G401 (cell line): ENCODE measurements at places on chromosomes 7 and 10.

DNA sequence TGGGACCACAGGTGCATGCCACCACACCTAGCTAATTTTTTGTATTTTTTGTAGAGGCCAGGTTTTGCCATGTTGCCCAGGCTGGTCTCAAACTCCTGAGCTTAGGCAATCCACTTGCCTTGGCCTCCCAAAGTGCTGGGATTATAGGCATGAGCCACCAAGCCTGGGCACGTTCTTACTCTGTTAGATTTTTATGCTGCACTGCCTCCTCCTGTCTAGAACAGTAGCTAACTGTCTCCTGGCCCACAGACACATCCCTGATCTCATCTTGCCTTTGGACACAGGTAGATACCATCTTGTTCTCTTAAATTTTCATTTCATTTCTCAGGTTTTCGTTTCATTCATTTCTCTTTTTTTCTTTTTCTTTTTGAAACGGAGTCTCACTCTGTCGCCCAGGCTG is 41.1 kb downstream of the BLVRA start:
- no peak for DNase-seq

- no peak for DNase-seq
Observed at GRCh38 chr7:143505838-143506237, 28.2 kb downstream of the TAS2R41 start.

GRCh38 chr7:155477476-155477875 is 19.5 kb downstream of the EN2 start:
- no peak for DNase-seq

GRCh38 chr7:30505174-30505697 is 607 bp upstream of the GGCT start:
- no peak for DNase-seq

GRCh38 chr10:22621726-22622125 is 92.7 kb downstream of the PIP4K2A start:
- no peak for DNase-seq

DNA sequence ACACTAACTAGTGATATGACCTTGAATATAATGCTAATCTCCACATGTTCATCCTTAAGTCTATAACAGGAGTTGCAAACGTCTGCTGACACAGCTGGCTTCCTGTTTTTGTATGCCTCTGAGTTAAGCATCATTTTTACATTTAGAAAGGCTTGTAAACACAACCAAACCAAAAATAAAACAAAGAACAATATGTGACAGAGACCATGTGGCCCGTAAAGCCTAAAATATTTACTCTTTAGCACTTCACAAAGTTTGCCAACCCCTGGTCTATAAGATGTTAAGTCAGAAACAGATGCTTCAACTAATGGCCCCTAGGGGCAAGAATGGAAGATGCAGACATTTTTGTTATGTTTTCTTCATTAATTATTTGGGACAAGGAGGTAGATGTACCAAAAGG is 109.3 kb downstream of the CPEB3 start:
- DNase-seq = no peak

DNA sequence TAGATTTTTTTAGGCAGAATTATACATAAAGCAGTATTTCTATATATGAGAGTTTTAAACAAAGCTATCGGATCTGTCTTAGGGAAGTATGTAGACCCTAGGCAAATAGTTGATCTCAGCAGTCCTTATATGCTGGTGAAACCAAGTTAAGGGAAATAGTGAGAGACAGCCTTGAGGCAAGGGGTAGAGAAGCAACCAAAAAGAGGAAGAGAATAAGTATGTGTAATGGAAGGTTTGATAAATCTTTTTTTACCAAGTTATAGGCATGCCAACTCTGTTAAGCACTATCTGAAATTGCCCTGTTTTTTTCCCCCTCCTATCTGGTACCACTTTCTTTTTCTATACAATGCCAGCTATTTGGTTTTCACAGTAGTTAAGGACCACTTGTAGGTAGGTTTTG is 19.9 kb downstream of the SPAG6 start:
- no peak for DNase-seq

- DNase-seq = no peak
Observed at GRCh38 chr10:110843031-110843430, 28.7 kb upstream of the PDCD4 start.

DNA sequence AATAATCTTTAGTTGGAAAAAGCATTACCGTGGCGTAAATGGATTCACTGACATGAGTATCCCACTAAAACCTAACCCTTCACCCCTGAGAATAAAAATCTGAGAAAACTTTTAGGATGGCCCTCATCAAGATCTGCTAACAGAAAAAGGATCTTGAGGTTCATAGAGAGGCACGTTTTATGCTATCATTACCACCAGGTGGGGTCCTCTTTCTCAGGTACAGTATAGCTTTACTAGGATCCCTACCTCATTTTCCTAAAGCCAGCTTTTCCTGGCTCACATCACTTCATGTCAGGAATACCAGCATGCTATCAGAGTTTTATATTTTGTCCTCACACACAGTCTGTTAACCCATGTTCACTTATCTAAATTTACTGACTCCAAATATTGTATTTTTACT is 173.7 kb downstream of the POM121L12 start:
- no peak for DNase-seq

DNA sequence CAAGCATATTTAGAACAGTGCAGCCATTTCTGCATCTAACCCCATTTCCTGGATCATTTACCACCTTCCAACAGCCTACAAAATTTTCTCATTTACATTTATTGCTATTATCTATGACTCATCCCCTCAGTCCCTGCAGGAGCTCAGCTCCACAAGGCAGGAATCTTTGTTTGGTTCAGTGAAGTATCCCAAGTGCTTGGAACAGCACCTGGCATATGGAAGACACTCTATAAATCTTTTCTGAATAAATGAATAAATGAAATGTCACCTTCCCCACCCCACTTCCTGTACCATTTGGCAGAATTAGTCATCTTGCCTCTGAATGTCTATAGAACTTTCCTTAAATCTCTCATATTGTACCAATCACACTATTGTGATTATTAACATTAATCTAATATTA is 110.7 kb downstream of the HIP1 start:
- DNase-seq = no peak

DNA sequence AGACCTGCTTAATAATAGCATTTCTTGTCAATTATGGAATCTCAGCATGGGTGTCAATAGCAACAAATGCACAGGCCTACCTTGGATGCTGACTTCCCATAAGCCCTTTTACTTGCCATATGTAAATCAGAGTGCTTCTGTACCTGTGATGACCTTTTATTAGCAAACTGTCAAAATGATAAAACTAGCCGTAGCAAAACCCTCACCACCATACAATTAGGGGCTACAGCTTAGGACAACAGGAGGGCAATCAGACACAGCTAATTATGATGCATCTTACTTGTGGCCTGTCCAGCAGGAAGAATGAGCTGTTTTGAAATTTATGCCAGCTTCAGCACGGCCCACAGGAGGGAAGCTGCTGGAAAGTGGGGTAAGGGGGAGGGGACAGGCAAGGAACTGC is 201.6 kb downstream of the TAX1BP1 start:
- DNase-seq = no peak

- peak; percentile 90 for DNase-seq
Observed at GRCh38 chr7:29968683-29969395, 20.8 kb downstream of the SCRN1 start.

DNA sequence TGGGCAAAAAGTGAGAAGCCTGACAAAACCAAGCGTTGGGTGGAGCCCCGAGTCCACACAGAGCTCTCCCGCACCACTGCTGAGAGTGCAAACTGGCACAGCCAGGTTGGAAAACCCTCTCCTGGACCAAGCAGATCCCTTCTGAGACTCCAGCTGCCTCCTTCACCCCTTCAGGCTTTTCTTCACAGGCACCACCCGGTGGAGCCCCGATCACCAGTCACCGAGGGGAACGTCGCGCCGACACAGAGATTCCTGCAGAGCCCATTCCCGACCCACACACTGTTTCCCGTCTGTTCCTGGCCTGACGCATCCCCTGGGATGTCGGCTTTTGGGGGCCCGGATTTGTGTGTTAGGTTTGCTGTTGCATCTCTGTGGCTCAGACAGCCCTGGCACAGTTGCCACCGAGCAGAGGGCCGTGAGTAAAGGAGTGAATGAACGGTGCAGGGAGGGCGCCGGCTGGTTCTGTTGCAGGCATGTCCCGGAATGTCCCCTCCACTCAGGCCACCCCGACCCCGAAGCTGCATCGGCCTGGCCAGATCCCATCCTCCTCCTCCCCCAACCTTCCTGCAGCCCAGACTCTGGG is 51.0 kb upstream of the INPP5A start:
- DNase-seq = no peak

DNA sequence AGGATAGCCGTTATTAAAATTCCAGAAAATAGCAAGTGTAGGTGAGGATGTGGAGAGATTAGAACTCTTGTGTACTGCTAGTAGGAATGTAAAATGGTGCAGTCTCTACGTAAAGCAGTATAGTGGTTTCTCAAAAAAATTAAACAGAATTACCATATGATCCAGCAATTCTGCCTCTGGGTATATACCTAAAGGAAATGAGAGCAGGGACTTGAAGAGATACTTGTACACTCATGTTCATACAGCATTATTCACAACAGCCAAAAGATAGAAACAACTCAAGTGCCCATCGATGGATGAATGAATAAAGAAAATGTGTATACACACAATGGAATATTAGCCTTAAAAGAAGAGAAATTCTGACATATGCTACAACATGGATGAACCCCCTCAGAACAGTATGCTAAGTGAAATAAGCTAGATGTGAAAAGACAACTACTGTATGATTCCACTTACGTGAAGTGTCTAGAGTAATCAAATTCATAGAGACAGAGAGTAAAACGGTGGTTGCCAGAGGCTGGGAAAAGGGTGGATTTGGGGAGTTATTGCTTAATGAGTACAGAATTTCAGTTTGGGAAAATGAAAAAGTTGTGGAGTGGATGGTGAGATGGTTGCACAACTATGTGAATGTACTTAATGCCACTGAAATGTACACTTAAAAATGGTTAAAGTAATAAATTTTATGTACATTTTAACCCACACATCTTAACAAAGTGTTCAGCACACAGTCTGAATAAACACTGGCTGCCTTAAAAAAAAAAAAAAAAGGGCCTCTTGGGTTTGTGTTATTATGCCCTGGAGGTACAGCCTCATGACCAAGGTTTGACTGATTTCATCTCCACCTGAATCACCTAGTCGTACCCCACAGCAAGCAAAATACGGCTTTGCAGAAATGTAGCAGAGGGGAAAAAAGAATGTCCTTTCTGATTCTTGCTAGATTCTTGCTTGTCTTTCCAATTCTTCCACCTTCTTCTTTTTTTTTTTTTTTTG is 26.2 kb downstream of the BUB3 start:
- DNase-seq = no peak

- DNase-seq = no peak
Observed at GRCh38 chr7:150431839-150432658, 18.4 kb upstream of the GIMAP8 start.

- DNase-seq = no peak
Observed at GRCh38 chr10:98260350-98260749, 7.6 kb downstream of the LOXL4 start.

- peak; percentile 18 for DNase-seq
Observed at GRCh38 chr10:132544744-132545658, 7.4 kb downstream of the INPP5A start.

GRCh38 chr7:7369134-7369533 is 166.5 kb downstream of the COL28A1 start:
- DNase-seq = no peak

DNA sequence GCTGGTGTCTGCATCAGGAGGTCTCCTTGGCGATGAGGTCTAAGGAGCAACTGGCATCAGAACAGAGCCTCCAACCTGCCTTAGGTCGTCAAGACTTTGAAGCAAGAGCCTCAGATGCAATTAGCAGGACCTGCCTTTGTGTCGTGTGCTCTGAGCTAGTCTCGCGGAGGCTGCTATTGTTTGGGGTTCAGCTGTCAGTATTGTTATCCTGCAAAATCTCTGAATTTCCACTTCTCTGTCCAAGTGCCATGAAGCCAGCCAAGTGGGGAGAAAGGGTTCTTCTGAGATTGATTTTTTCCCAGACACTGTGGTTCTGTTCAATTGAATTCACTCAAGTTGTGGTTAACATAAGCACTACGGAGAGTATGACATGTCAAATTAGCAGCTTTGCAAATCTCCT is 78.7 kb downstream of the ADARB2 start:
- DNase-seq = no peak

GRCh38 chr10:7529638-7530037 is 118.8 kb upstream of the SFMBT2 start:
- DNase-seq = peak; percentile 28

DNA sequence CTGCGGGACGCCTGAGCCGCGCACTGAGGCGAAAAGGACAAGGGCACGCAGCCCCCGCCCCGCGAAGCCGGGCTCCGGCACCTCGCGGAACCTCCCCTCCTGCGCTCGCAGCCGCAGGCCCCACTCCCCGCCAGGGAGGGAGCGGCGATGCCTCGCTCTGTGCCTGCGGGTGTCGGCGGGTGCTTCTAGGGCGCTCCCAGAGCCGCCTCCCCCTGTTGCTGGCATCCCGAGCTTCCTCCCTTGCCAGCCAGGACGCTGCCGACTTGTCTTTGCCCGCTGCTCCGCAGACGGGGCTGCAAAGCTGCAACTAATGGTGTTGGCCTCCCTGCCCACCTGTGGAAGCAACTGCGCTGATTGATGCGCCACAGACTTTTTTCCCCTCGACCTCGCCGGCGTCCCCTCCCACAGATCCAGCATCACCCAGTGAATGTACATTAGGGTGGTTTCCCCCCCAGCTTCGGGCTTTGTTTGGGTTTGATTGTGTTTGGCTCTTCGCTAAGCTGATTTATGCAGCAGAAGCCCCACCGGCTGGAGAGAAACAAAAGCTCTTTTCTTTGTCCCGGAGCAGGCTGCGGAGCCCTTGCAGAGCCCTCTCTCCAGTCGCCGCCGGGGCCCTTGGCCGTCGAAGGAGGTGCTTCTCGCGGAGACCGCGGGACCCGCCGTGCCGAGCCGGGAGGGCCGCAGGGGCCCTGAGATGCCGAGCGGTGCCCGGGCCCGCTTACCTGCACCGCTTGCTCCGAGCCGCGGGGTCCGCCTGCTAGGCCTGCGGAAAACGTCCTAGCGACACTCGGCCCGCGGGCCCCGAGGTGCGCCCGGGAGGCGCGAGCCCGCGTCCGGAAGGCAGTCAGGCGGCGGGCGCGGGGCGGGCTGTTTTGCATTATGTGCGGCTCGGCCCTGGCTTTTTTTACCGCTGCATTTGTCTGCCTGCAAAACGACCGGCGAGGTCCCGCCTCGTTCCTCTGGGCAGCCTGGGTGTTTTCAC is 519 bp downstream of the ITGB8 start:
- DNase-seq = peak; percentile 8
